ENCODE measurements at places on chromosomes 7 and 10.

GRCh38 chr7:12067156-12067831, 143.8 kb upstream of the TMEM106B start:
- DNase-seq = peak; percentile 34

- DNase-seq = no peak
Measured at GRCh38 chr10:132407846-132408278, 10.9 kb downstream of the PWWP2B start.

DNA sequence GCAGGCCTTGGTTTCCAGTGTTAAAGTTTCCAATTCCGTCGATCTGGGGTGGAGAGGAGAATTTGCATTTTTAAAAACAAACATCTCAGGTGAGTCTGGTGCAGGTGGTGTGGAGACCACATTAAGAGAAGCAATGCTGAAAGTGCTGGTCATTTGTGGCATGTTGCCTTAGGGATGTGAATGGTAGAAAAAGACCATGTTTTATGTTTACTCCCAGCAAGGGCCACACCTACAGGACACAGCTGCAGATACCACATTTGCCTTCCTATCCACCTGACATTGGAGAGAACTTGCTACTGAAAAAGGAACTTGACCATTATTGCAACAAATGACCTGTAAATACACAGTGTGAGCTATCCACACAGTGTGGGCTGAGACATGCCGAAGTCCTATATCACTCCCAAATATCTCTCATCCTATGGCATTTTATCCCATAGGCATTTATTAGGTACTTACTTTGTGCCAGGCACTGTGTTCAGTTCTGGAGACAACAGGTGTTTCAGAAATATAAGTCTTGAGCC, 183.1 kb downstream of the NRP1 start:
- no peak for DNase-seq

- DNase-seq = no peak
Measured at GRCh38 chr10:124453960-124454610, 4.2 kb upstream of the NKX1-2 start.

DNA sequence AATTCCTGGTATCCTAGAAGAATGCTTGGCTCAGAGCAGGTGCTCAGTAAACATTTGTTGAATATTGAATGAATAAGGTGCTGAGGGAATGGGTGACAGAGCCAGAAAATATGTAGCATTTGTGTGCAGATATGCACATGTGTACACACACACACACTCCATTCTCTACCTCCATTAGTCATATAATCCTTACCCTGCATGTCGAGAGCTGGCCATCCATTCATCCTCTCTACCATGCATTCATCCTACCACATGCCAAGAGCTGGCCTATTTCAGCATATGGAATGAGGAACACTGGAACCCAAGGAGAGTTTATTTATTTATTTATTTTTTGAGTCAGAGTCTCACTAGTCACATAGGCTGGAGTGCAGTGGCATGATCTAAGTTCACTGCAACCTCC, 284.8 kb downstream of the PLXNA4 start:
- DNase-seq = no peak

DNA sequence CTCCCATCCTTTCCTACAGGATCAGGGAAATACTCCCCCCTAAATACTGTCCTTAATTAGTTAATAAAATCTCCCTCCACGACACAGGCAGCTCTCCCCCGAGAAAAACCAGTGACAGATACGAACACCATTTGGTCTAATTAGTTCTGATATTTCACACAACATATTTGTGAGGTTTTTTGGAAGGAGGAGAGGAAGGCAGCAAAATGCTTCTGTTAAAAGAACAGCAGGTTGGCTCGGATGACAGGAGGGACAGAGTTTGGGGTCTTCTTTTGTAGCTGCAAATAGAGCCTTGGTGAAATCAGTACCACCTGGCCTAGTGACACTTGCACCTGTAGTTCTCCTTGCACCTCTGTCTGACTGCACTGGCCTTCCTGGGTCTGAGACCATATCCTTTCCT, 507.0 kb downstream of the PLXNA4 start:
- no peak for DNase-seq
